Fibroblast of skin of back (primary cell): ENCODE measurements at places on chromosomes 2 and 18.

DNA sequence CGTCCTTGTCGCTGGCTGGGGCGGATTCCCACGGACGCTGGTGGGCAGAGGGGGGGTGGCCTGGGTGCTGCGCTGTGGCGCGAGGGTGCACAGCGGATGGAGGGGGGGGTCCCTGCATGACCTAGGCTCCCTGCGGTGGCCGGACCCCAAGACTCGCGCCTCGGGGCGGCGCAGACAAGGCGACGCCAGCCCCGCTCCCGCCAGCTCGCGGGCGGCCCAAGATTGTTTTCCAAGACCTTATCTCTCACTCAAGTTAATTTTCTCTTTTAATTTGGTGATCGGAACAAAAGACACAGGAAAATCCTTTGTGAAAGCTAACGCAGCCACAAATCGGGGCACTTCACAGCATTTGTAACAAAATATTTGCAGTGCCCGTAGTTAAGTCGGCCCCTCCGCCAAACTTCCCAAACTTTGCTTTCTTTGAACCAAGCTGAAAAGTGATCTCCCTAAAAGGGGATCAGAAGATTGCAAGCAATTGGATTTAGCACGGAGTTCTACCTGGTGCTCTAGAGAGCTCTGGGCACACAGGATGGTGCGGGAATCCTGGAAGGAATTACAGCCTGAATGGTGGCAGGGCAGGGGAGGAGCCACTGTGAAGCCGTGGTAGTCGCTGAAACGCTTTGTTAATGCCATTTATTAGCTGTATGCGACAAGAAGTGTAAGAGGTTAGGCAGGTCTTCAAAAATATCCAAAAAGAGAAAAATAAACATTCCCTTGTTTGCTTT lies 4.8 kb upstream of the ID2 start:
- peak; percentile 36 for DNase-seq

- DNase-seq = peak; percentile 69
Measured at GRCh38 chr18:52216666-52217065, 123.3 kb upstream of the DCC start.

DNA sequence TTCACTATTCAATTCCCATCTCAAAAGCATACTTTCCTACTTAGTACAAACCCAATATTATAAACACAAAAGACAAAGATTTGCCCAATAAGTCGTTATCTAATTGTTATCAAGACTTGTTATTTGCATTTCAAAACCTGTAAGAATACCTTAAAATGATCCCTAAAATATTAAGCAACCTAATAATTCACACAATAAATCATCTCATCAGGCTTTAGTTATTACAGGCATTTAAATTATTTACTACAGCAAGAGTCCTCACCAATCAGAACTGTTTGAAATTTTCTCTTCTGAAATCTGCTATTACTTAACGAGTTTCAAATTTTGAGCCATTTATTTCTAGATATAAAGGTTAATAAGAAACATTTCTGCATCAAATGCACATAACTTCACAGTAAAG lies 1.6 kb downstream of the CCDC88A start:
- DNase-seq = no peak

DNA sequence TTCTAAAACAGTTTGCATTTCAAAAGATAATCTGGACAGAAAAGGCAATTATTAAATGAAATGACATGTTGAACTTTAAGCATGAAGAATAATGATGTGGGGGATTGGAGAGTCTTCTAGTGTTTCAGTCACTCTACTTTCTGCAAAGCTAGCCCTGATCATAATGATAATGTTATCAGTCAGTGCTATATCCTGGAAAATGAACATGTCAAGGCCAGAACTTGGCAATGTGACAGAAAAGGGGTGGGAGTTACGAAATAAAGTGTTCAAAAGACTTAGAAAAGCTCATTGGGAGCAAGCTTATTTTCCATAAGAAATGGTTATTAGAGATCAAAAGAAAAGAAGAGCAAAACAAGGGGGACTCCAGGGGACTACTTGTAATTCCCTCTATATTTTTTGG lies 288.5 kb upstream of the SLC8A1 start:
- DNase-seq = no peak

DNA sequence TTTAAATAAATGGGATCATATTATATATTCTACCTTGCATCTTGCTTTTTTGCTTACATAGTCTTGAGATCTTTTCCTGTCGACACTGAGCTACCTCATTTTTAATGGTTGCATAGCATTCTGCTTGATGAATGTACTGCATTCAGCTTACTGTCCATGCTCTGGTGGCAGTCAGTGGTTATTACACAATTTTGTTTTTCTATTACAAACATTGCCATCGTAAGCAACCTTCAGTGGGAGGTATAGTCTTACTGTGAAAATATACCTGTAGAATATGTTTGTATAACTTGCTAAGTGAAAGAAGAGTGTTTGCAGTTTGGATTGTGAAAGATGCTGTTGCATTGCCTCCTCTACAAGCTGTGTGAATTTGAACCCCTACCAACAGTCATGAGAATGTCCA lies 43.4 kb downstream of the UBXN4 start:
- DNase-seq = no peak

DNA sequence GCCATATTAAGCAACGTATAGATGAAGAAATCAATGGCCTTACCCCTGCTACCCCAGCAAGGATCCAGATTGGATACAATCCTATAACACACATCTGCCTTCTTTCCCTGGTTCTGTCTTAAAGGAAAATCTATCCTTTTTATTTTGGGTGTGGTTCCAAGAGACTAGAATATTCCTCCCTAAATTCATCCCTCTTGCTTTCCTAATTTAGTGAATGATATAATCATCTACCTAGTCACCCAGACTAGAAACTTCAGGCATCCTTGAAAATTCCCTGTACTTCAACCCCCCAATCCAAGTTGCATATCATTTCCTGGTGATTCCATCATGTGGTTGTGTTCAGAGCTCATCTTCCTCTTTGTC lies 35.1 kb upstream of the LPIN1 start:
- DNase-seq = no peak

DNA sequence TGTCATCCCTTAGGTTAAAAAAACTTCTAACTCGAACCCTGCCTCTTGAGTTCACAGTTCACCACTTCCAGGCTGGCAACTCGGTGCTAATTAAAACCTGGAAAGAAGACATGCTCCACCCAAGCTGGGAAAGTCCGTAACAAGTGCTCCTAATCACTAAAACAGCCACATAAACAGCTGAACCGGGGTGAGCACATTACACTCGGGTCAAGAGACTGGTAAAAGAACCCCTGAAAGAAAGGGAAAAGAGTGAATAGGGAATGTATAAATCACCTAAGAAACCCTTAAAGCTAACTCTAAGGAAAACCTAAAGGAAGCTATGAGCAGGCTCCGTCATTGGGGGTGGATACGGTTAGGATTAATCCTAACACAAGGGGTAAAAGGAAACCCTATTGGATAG lies 102.0 kb downstream of the HIBCH start:
- DNase-seq = no peak

GRCh38 chr2:24008672-24009366 lies 1.1 kb upstream of the MFSD2B start:
- no peak for DNase-seq

GRCh38 chr18:9417073-9417851 lies 58.1 kb upstream of the RALBP1 start:
- peak; percentile 78 for DNase-seq

GRCh38 chr2:174784909-174785308 lies 20.6 kb upstream of the CHRNA1 start:
- DNase-seq = no peak

- DNase-seq = no peak
Measured at GRCh38 chr2:238095143-238095542, 5.0 kb upstream of the ESPNL start.

DNA sequence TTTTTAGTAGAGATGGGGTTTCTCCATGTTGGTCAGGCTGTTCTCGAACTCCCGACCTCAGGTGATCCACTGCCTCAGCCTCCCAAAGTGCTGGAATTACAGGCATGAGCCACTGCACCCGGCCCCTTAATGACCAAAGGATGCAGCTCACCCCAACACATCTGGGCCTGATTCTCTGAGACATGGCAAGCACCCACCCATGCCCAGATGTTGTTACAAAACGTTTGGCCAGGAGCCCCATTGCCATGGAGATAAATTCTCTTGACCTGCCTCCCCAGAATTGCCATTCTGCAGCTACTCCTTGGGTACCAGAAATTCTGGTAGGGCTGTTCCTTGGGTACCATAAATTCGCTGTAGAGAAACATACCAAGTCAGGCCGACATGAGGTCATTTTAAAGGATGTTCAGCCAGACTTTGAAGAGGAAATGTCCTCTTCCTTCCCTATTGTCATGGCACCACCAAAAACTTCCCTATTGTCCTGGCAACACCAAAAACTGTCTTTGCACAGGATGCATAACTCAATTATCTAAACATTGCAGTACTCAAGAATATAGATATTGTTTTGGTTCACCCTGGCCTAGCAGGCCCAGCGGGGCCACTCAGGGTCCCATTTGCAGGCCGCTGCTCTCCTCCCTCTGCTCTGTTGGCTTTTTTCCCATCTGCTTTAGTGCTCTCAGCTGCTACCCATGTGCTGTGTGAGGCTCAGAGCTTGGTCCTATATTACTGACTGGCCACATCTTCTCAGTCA lies 160.9 kb upstream of the TTC39C start:
- DNase-seq = no peak
